ENCODE measurements at places on chromosomes 5 and 9. TPM values are rescaled to one million over a fixed set of nuclear protein-coding genes. Genes with fewer than 3 reads are reported as not detected.

DNA sequence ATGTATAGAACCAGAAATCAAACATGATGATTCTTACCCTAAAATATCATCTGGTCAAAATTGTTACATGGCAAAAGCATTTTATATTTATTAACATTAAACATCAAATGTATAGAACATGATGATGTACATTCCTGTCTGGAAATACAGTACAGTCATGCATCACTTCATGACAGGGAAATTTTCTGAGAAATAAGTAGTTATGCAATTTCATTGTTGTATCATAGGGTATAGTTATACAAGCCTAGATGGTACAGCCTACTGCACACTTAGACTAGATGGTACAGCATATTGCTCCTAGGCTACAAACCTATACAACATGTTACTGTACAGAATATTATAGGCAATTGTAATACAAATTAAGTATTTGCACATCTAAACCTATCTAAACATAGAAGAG, 64.6 kb upstream of the VCAN start:
- no peak for DNase-seq

- DNase-seq, result no peak
These were observed 197.6 kb upstream of the MEF2C start for GRCh38 chr5:89080467-89081116.

DNA sequence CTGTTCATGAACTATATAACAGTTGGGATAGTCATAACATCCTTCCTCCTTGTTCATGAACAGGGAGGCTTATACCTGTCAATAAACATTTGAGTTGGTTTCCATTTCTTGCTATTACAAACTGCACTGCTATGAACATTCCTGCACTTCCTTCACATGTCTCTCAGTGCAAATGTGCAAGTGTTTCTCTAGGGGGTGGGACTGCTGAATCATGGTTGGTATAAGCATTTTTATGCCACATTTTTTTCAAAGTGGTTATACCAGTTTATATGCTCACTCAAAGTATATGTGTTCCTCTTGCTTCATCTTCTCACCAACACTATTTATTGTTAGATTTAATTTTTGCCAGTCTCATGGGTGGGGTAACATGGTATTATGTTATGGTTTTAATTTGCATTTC, 25.8 kb upstream of the TPD52L3 start:
- no peak for DNase-seq

- no peak for DNase-seq
These were observed 10.5 kb downstream of the PFDN1 start for GRCh38 chr5:140292212-140293036.

- DNase-seq, result no peak
These were observed 33.7 kb upstream of the CSF1R start for GRCh38 chr5:150120062-150120441.

DNA sequence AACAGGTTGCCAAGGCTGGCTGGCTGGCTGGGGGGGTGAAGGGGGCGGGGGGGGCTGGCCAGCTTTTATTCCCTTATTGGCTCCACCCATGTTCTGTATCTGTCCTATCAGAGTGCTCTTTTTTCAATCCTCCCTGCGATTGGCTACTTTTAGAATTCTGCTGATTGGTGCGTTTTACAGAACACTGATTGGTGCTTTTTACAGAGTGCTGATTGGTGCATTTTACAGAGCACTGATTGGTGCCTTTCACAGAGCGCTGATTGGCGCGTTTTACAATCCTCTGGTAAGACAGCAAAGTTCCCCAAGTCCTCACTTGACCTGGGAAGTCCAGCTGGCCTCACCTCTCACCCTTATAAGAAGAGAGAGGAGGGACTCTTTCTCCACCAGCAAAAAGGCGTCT, 175.9 kb downstream of the ERCC6L2 start:
- DNase-seq, result no peak

DNA sequence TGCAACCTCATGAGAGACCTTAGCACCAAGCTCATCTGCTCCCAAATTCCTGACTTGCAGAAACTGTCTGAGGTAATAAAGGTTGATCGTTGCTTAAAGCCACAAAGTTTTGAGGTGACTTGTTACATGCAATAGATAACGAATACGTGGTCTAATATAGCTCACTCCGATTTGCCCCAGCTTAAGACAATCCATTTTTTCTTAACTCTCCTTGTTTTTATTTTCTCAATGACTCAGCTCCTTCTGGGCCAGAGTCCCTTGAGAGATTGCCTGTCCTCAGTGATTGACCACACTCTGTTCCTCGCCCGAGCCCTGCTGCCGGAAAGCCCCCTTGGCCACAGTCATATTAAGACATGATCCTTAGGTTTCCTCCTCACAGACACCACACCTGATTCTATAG, 63.7 kb upstream of the FANCC start:
- no peak for DNase-seq

DNA sequence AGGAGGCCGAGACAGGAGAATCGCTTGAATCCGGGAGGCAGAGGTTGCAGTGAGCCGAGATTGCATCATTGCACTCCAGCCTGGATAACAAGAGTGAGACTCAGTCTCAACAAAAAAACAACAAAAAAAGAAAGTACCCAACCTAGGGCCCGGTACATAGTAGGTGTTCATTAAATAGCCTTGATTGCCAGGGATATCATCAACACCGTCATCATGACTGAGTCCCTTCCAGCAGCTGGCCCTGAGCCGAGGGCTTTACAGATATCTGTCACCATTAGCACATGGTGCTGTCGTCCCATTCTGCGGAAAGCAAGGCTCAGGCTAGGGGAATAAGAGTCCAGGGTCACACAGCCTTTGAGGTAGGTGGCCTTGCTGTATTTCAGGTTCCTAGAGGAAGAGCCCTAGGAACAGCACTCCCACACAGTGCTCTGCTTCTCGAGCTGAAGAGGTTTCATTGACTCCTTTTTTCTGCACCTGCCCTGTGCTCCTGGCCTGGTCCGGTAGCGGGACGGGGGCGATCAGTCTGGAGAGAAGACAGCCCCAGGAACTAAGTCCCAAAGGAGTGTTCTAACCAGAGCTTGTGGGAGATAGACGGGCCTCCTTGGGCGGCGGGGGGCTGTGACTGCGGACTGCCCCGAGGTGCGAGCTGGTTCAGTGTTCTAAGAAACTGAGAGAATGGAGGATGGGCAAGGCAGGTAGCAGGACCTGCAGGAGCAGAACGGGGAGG, 48.2 kb downstream of the CXXC5 start:
- DNase-seq, result no peak

GRCh38 chr9:95649801-95650213, 133.0 kb upstream of the PTCH1 start:
- no peak for DNase-seq

DNA sequence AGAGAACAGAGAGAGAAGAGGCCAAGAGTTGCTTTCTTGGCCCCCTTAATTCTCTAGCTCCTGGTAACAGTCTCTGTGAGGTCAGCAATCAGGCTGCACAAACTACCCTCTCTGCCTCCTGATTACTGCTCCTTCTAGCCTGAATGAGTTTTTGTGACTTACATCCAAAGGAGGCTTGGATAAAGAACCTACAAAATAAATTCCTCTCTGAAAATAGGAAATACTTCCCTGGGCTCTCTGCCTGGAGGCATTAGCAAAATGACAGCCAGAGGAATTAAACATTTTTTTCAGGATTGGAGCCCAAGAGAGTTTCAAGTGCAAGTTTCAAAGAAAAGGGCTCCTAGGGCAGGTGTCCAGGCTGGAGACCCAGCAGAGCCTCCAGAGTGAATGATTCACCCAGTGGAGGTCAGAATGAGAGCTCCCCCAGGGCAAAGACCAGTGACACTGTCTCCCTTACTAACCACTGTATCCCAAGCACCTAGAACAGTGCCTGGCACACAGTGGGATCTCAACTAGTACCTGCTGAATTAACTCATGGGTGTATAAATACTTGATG, 162.5 kb downstream of the SPOCK1 start:
- no peak for DNase-seq

GRCh38 chr9:94894094-94894699, 167.7 kb downstream of the AOPEP start:
- DNase-seq, result no peak

MLANA gene
- total RNA-seq, result not detected

TPPP gene
- 8.2 TPM for total RNA-seq

MVB12B gene
- 14.3 TPM for total RNA-seq

ARL14EPL gene
- not detected for total RNA-seq

WHRN gene
- 19.9 TPM for total RNA-seq

CSNK1A1 gene
- total RNA-seq, result 201 TPM

Measured in CD4-positive, alpha-beta T cell (primary cell).